ENCODE measurements at places on chromosomes 11 and 22. TPM values are rescaled to one million over a fixed set of nuclear protein-coding genes. Genes with fewer than 3 reads are reported as not detected.

- H3K36me3 ChIP-seq = no peaks in the 10 kb centered on the region
- DNase-seq = no peak
- H3K27ac ChIP-seq = no peak overlapping the region
- H3K27me3 ChIP-seq = no peaks in the 10 kb centered on the region
- no peak overlapping the region for H3K4me3 ChIP-seq
Measured at GRCh38 chr11:17590463-17590862, 43.4 kb downstream of the OTOG start.

DNA sequence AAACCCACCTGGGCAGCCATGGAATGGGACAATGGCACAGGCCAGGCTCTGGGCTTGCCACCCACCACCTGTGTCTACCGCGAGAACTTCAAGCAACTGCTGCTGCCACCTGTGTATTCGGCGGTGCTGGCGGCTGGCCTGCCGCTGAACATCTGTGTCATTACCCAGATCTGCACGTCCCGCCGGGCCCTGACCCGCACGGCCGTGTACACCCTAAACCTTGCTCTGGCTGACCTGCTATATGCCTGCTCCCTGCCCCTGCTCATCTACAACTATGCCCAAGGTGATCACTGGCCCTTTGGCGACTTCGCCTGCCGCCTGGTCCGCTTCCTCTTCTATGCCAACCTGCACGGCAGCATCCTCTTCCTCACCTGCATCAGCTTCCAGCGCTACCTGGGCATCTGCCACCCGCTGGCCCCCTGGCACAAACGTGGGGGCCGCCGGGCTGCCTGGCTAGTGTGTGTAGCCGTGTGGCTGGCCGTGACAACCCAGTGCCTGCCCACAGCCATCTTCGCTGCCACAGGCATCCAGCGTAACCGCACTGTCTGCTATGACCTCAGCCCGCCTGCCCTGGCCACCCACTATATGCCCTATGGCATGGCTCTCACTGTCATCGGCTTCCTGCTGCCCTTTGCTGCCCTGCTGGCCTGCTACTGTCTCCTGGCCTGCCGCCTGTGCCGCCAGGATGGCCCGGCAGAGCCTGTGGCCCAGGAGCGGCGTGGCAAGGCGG is 11.4 kb upstream of the ARHGEF17 start:
- no peaks in the 10 kb centered on the region for H3K36me3 ChIP-seq
- H3K4me1 ChIP-seq = no peaks in the 10 kb centered on the region
- no peak overlapping the region for H3K4me3 ChIP-seq
- no peaks in the 10 kb centered on the region for H3K27me3 ChIP-seq
- no peak for DNase-seq

GRCh38 chr11:70948398-70948797 is 304.0 kb downstream of the SHANK2 start:
- DNase-seq = no peak
- no peaks in the 10 kb centered on the region for H3K36me3 ChIP-seq
- no peak overlapping the region for H3K27ac ChIP-seq
- H3K27me3 ChIP-seq = no peaks in the 10 kb centered on the region

- H3K27ac ChIP-seq = no peak overlapping the region
- no peaks in the 10 kb centered on the region for H3K4me1 ChIP-seq
- H3K27me3 ChIP-seq = no peaks in the 10 kb centered on the region
- no peak for DNase-seq
Measured at GRCh38 chr22:18148293-18148965, 1.5 kb upstream of the USP18 start.

MS4A12 gene
- not detected for polyA plus RNA-seq

GRCh38 chr11:130528298-130529261 is 80.1 kb downstream of the ADAMTS15 start:
- peaks cover 5% of the 10 kb centered on the region for H3K4me1 ChIP-seq
- no peak for DNase-seq
- no peaks in the 10 kb centered on the region for H3K27me3 ChIP-seq
- H3K27ac ChIP-seq = no peak overlapping the region
- H3K36me3 ChIP-seq = no peaks in the 10 kb centered on the region
- no peak overlapping the region for H3K4me3 ChIP-seq

DNA sequence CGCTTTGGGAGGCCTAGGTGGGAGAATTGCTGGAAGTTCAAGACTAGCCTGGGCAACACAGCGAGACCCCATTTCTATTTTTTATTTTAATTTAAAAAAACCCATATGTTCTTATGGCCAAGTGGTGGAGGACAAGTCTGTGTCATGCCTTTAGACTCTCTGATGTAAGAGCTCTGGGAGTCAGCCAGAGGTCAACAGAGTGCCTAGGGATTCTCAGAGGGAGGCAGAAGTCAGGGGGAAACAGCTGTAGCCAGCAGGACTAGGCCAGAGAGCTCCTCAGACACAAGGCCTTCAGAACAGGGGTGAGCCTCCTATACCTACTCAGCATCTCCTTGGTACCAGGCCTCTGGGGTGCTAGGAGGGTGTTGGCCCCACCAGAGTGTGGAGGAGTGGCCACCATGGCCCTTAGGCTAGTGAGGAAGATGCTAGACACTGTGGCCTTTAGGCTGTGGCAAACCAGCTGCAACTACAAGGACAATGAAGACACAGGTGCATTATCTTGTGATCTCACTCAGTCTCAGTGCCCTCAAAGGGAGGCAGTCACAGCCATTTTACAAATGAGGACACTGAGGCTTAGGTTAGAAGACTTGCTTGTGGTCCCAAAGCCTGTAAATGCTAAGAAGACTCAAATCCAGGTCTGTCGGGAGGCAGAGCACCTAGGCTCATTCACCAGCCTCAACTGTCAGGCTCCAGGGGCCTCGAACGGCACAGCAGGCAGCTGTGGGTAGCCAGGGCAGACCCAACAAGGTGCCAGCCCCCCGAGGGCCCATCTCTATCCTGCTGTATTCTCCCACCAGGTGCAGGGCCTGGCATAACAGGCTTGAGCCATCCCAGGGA is 5.0 kb downstream of the ZP1 start:
- no peaks in the 10 kb centered on the region for H3K27me3 ChIP-seq
- no peak overlapping the region for H3K27ac ChIP-seq
- no peaks in the 10 kb centered on the region for H3K4me1 ChIP-seq
- no peaks in the 10 kb centered on the region for H3K36me3 ChIP-seq
- no peak overlapping the region for H3K4me3 ChIP-seq

- no peaks in the 10 kb centered on the region for H3K4me1 ChIP-seq
- no peak overlapping the region for H3K27ac ChIP-seq
- no peak overlapping the region for H3K4me3 ChIP-seq
- H3K27me3 ChIP-seq = no peaks in the 10 kb centered on the region
- no peak for DNase-seq
- H3K36me3 ChIP-seq = no peaks in the 10 kb centered on the region
Measured at GRCh38 chr11:128552783-128553661, 34.3 kb downstream of the ETS1 start.

B4GALNT4 gene
- 58.6 TPM for polyA plus RNA-seq

DNA sequence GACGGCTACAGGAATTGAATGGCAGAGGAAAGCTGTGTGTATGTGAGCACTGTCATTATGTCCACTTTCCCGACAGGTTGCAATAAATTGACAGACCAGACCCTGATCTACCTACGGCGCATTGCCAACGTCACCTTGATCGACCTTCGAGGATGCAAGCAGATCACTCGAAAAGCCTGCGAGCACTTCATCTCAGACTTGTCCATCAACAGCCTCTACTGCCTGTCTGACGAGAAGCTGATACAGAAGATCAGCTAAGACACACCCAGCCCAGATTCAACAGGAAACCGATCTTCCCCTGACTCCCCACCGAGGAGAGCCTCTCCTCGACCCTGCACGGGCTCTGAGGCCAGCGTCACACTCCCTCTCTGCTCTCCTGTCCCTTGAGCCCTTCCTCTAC is 11.5 kb upstream of the GRK2 start:
- DNase-seq = no peak
- no peak overlapping the region for H3K27ac ChIP-seq
- H3K4me3 ChIP-seq = no peak overlapping the region
- no peaks in the 10 kb centered on the region for H3K4me1 ChIP-seq

DNA sequence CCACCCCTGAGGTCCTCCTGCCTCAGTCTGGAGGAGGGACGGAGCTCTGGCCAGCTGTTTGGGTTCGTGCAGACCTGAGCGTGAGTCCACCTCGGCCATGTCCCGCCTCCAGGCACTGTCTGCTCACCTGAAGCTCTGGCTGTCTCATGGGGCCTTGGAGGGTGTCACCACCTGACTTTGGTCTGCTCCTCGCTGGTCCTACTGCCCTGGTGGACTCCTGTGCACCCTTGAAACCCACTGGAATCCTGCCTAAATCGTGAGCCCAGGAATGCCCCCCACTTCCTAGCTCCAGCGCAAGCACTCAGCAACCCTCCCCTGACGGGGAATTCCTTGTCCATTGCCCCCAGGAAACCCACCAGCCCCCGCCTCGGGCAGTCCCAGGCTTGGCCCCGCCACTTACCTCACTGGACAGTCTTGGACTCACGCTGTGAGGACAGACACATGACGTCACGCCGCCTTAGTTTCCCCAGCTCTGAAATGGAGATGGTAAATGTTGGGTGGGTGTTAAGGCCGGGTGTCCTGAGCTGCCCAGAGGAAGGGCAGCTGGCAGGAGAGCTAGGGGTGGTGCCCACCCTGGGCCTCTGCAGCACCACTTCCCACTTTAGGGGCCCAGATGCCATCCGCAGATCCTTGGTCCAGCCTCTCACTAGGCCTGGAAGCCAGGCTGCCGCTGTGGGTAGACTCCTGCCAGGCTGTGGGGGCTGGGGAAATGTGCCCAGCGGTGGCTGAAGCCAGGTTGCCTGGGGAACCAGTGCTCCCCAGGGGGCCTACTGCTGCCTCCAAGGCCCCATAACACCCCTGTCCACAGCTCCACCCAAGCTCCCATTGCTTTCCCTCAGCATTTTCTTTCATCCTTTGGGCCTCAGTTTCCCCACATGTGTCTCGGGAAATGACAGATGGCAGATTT is 18.2 kb upstream of the TBX1 start:
- H3K36me3 ChIP-seq = no peaks in the 10 kb centered on the region
- H3K27ac ChIP-seq = no peak overlapping the region
- H3K4me3 ChIP-seq = no peak overlapping the region
- H3K27me3 ChIP-seq = no peaks in the 10 kb centered on the region
- peaks cover 13% of the 10 kb centered on the region for H3K4me1 ChIP-seq
- no peak for DNase-seq

TLCD5 gene
- polyA plus RNA-seq = 12.7 TPM
